Inflammatory macrophage treated with lipopolysaccharide for 1 hour (primary cell): ENCODE measurements at places on chromosomes 4 and X.

DNA sequence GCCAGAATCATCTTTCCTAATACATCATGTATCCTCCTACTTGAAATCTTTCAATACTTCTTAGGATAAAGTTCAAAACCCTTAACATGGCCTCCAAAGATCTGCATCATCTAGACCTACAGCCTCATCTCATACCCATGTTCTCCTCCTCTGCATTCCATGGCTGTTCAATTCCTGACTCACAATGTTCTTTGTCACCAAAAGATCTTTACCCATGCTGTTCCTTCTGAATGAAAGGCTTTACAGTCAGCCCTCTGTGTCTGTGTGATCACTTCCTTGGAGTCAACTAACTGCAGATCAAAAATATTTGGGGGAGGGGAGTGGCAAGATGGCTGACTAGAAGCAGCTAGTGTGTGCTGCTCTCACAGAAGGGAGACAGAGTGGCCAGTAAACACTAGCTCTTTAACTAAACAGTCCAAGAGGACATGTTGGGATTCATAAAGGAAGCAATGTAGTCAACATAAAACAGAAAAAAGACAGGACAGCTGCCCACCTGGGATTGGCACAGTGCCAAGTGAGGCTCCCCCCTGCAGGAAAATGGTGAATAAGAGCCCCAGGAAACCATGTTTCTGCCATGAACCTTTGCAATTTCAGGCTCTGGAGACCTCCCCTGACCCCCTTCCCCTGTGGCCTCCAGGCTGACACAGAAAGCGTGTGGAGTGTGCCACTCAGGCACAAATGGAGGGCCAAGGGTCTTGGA is 31.9 kb downstream of the CBR4 start:
- no peak for DNase-seq

DNA sequence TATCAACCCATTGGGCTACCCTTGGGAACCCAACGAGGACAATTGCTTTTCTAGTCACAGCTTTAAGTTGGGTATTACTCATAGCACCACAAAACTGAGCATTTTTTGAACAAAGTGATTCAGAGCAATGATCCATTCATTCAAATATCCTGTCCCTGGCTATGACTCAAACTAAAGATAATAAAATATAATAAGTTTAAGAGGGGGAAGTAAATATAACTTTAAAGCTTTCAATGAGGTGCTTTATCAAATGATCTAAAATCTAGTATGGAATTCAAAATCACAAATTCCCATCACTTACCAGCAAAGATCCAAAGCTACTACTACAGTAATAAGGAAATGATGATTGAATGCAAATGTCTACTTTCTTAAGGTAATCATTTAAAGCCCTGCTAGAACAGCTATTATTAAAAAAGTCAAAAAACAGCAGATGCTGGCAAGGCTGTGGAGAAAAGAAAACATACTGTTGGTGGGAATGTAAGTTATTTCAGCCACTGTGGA is 39.8 kb upstream of the S100G start:
- no peak for DNase-seq

DNA sequence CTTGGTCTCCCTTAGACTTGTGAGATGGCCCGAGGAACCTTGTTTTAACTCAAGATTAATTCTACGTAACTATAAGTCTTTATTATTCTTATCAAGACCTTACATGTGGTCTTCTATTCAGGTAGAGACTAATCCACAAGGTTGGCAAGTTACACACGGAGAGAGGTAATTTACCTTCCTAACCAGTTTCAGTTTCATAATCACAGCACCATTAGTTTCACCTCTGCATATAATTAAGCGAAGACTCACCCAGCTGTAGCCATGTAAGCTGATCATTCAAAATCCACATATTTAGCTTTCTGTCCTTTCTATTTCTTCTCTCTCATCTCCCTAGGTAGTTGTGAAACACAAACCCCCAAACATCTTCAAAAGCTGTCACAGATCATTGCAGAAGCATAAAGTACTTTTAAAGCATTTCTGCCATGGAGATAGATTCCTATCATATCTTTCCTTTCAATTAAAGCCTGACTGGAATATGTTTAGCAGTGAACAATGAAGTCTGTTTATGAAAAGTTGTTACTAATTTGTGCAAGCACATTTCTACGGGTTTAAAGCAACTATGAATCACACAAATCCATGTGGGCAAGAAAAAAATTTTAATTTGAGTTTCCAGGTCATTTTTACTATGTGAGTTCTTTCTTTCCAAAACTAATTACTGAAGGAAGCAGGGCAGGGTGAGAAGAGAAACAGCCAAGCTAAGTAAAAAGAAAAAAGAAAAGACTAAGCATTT is 78.5 kb downstream of the BTC start:
- no peak for DNase-seq

GRCh38 chrX:24934279-24934678 is 81.5 kb downstream of the ARX start:
- DNase-seq, result no peak

GRCh38 chrX:9671998-9672397 is 93.6 kb downstream of the GPR143 start:
- no peak for DNase-seq

DNA sequence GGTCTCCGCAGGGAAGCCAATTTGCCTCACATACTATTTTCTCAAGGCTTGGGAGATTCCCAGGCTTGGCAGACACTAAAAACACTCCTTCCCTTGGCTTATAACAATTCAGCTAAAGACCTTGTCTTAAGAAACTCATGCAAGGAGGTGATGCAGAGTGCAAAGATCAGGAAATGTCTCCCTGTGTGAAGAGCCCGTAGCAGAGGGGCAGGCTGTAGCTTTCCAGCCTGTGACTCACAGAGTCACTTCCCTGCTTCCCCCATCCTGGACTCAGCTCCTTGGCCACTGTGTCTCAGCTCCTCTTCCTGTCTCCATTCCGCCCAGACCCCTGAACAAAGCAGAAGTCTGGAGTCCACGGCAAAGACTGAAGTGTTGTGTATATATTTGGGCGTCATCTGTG is 56.1 kb downstream of the KDR start:
- DNase-seq, result no peak

DNA sequence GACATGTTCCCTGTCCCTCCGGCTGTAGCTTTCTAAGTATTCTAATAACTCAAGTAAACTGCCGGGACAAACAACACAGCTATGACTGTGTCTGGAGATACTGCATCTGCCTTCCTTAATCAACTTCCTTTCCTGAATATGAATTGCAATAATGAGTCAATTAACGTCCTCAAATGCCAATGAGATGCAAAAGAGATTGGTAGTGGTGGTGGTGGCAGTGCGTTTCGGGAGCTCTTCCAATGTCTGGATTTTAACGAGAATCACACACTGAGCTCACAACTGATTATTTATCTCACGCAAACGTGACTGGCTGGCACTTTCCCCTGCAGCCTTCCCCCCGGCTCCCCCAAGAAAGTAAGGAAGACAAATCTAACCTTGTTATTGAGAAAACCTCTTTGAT is 226.1 kb upstream of the GK2 start:
- no peak for DNase-seq

DNA sequence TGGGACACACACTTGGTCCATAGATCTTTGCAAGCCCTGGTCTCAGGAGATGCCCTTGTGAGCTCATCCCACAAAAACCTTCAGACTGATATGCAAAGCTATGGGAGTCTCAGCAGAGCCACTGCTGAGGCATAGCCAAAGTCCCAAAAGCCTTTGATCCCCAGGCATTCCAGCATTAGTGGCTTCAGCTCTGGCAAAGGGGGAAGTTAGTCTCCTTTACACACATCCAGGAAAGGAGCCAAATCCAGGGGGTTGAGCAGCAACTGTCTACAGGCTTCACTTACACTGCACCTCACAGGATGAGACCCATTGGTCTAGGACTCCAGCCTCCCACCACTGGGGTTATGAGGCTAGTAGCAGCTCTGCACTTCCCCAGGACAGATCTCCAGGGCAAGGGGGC is 14.0 kb downstream of the PF4 start:
- no peak for DNase-seq

DNA sequence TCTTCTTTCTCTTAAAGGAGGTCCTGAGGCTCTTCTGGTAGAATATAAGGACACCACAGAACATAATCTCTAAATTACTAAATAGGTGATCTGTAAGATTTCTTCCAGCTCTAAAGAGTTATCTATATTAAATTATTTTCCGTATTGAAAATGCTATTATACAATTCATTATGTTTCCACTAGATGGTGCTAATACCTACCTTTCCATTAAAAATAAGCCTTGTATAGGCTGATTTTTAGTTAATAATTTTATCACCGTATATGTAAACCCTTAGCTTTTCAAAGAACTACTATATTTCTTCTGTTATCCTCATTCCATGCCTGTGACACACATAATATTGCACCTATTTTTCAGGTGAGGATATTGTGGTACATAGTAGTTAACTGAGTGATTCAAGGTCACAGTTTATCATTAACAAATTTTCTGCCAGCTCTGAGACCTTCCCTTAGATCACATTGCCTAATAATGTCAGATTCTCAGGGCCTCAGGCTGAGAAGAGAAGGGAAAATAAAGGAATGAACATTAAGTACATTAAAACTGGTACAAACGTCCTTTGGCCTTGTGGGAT is 138.8 kb downstream of the TEX11 start:
- DNase-seq, result no peak

DNA sequence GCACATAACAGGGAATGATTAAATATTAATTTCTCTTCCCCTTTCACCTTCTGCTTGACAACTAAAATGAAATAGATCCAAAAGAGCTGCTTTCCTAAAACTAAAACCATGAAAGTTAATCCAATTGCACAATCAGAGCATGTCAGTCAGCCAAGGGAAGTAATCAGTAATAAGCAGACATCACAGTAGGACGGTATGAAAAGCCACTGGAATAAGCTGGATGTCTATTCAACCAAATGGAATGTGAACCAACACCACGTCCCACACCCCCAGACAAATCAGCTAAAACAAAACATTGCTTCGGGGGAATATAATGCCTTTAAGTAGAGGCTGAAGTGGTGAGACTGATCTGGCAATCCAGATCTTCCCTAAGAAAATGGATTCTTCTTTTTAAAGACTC is 859.4 kb upstream of the FTHL17 start:
- no peak for DNase-seq

GRCh38 chr4:172141025-172141424 is 327.8 kb downstream of the GALNTL6 start:
- DNase-seq, result no peak

- no peak for DNase-seq
Observed at GRCh38 chr4:135548711-135549110, 1347.1 kb upstream of the PABPC4L start.

GRCh38 chr4:109574443-109574850 is 14.4 kb downstream of the MCUB start:
- DNase-seq, result peak; percentile 20

DNA sequence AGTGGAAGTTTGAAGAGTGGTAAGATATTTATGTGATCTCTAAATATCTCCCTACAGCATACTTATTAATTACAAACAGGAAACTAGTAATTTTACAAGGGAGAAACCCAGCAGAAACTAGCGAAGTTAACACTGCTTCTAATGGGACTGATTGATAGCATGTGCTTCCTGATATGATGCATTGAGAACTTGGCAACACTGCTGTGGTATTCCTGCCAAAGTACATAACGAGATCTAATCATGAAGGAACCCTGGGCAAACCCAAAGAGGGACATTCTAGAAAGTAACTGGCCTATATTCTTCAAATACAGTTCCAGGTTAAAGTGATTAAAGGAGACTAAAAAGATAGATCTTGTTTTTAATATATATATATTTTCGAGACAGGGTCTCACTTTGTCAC is 4.6 kb upstream of the GPR34 start:
- DNase-seq, result no peak

- no peak for DNase-seq
Observed at GRCh38 chr4:47406408-47406807, 57.1 kb downstream of the COMMD8 start.

DNA sequence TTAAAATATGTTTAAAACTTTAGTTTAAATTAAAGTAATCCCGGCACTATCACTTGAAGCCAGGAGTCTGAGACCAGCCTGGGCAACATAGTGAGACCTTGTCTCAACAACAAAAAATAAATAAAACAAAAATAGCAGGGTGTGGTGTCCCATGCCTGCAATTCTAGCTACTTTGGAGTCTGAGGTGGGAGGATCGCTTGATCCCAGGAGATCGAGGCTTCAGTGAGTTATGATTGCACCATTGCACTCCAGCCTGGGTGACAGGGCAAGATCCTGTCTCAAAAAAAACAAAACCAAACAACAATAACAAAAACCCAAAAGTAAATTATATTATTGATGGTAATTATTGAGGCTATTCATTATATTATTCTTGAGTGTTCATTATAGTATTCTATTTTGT is 9.9 kb upstream of the PDLIM5 start:
- DNase-seq, result no peak

- DNase-seq, result no peak
Observed at GRCh38 chrX:150643271-150643670, 49.9 kb upstream of the MTMR1 start.

DNA sequence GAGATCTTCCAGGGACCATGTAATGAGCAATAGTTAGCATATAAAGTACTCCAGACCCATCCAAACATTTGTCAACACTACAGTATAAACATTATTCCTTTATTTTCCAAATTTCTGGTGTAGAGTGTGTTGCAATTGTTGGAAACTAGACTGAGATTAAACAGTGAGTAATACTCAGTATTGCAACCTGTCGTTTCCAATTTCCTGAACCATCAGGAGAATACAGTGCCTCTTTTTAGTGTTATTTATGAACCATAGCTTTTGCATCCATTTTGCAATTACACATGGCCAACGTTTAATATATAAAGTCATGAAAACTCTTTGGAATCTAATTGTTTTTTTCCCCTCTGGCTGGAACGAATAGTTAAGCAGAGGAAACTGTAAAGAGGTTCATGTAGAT is 58.3 kb upstream of the DHRSX start:
- no peak for DNase-seq

DNA sequence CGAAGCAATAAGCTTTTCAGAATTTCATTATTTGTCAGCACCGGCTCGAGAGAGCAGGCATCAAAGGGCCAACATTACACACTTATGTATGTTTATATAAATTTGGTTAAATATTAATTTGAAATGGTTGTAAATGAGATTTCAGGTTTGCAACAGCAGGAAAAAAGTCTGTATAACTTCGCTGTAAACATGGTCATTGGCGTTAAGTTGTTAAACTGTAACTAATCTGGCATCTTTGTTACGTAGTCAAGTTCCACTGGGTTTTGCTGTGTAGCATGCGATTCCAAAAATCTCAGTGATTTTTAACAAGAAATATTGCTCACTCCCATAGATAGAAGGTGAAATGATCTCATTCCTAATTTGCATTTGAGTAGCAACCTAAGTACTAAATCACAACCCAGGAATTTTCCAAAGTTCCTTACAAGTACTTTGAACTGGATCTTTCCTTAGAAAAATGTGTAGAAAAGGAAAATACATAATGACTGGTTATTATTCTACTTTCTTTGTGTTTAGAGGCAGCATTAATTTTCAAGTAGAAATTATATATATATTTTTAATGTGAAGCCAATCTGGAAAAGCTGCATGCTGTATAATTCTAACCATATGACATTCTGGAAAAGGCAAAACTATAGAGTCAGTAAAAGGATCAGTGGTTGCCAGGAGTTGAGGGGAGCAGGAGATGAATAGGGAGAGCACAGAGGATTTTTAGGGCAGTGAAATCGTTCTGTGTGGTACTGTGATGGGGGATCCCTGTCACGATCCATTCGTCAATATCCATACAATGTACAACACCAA is 222.1 kb downstream of the CBR4 start:
- no peak for DNase-seq
